ENCODE measurements at places on chromosomes 7 and 10.

DNA sequence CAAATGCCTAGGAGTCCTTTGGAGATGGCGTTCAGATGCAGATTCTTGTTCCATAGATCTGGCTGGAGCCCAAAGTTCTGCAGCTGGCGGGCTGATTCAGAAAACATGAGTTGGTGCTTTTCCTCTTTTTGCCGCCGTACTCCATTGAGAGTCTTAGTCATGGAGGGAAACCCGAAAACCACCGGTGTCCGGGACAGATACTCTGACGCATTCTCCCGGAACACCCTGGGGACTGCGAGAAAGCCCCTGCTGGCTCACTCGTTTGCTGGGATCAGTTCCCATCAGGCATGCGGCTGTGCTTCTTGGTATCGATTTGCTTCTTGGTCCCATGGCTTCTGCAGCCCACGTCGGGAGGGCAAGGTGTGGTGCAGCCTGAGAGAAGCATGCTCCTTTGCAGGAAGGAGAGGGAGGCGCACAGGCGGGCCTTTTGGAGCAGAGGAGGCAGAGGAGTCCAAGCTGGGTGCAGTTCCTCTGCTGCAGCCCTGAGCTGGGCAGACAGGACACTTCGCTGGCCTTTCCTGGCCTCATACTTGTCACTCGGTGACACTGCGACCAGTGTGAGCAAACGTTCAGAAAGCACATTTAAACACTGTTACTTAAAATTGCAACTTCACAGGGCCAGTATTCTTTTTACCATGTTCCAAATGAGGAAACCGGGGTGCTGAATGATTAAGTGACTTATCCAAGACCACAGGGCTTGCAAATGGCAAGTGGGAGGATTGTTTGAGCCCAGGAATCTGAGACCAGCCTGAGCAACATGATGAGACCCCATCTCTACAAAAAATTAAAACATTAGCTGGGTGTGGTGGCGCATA, 30.6 kb upstream of the PFKFB3 start:
- DNase-seq = peak; percentile 63

DNA sequence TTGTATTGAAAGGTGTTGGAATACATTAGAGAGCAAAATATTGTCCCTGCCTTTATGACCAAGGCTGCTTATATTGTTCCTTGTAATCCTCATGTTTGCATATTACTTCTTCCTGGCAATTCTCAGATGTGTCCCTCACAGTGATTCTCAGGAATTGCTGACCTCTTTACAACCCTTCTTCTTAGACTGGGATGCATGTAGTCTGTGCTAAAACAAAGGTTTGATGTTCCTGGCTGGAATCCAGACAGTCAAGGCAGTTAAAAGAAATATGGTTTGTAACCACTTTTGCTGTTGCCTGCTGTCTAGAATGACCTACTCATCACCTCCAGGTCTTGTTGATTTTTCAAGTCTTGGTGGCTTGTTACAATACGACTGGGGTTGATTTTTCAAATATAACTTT, 367.6 kb downstream of the HGF start:
- no peak for DNase-seq

GRCh38 chr10:24871011-24871935, 81.1 kb downstream of the PRTFDC1 start:
- no peak for DNase-seq

- DNase-seq = no peak
These were observed 111.3 kb upstream of the RHEB start for GRCh38 chr7:151630851-151631569.

DNA sequence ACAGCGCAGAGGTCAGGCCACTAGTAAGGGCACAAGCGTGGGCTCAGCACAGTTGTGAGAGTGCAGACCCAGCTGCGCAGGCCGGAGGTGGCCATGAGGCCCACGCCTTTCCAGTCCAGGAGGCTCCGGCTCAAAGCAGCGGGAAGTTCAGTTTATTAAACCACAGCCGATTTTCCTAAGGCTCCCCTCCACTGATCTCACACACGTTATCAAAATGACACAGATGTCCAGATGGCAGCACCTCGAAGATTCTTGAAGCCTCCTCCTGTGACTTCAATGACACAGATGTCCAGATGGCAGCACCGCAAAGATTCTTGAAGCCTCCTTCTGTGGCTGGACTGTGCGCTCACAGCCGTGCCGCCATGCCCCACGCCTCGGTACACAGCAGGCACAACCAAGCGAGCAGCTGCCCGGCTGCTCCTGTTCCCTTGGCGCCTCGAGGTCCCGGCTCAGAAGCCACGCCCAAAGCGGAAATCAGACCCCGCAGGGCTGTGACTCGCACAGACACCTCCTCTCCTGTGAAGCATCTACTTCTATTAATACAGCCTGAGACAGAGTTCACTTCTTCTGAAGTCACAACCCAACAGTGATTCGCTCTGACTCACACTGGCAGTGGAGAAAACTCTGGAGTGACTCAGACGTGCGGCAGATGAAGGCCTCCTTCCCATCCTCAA, 122.7 kb downstream of the MAD1L1 start:
- DNase-seq = peak; percentile 34

GRCh38 chr7:140537750-140538482, 58.6 kb upstream of the MKRN1 start:
- DNase-seq = no peak

GRCh38 chr10:88062798-88063472, 199.5 kb downstream of the PTEN start:
- no peak for DNase-seq

DNA sequence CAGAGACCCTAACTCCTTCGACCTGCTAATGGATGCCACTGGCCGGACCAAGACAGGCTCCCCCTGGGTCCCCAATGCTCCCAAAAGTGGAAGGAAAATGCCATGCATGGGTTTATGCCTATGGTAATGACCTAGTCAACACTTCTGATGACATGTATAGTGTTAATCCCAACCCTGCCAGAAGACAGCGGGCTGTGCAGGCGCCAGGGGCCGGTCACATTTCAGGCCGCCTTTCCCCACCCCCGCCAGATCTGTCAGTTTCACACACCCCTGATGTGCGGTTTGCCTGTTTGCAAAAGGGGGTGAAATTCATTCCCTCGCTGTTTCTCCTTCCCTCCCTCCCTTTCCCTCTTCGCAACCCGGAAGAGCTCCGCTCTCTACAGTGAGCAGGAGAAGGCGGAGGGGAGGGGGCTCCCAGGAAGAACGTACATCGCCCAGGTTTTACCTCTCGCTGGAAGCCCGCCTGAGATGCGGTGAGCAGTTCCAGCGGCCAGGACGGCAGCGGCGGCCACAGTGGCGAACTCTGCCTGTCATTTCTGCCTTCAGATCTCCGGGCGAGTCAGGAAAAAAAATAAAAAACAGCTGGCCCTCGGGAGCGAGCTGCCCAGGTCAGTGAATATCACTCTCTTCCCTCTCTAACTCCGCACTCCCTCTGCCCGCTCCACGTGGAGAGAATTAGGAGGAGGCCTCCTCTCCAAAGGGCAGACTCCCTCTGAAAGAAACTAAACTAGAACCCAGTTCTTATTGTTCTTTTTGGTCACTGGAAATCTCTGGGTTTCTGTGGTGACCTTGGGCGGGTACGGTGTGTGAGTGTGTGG, 9.4 kb upstream of the GATA3 start:
- no peak for DNase-seq

DNA sequence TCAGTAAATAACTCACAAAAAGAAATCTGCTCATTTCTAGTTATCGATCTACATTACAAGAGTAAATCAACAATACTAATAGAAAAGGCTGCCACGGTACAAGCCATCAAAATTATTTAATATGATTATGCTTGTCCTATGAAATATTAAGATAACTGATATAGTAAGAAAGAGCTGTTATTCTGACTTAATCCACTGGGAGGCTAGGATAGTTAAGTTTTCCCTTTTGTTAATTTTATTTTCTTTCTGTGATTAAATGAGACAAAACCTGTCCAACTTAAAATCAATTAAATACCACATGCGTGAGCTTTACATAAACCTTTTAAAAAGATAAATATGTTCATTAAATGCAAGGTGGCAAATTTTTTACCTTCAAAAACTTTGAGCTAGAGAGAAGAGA, 114.8 kb downstream of the LMBR1 start:
- no peak for DNase-seq

- DNase-seq = no peak
These were observed 18.0 kb downstream of the RRP12 start for GRCh38 chr10:97383159-97383558.

DNA sequence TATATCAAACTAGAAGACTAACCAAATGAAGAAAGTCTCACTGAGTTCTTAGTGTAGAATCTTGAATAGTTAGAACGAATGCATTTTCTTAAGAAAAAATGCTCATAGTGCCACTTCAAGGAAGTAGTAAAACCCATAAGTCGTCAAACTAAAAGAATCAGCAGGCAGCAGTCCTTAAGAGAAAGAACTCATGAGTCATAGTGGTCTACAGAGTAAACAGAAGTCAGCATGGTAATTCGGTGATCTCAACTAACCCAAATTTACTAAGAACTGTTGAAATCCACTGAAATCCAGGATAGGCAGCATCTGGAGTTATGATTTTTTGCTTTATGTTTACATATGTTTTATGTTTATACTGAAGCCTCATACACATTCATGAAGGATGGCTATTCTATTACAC, 256.2 kb downstream of the LHFPL3 start:
- DNase-seq = no peak

- DNase-seq = no peak
These were observed 31.6 kb downstream of the GRB10 start for GRCh38 chr7:50751146-50751545.

- DNase-seq = no peak
These were observed 36.8 kb upstream of the ARMS2 start for GRCh38 chr10:122417667-122418066.

Measured in CD4-positive, alpha-beta T cell treated with Interferon gamma for 1 hour (primary cell).